ENCODE measurements at places on chromosomes 2 and 18.

GRCh38 chr2:223578846-223579245 is 23.3 kb downstream of the SCG2 start:
- DNase-seq = no peak

DNA sequence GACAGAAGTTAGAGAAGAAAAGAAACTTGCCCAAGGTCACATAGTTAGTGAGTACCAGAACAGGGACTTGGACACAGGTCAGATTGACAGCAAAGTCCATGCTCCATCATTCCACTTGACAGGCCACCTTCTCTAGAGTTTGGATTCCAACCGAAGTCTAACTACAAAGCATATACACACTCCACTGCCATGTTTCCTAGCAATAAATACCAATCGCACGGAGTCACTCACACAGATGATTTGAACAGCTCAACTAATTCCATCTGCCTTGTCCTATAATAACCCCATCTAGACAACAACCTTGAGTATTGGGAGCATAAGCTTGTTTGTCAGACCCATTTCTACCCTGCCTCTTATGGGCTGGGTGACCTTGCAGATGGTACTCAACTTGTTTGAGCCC is 334.6 kb upstream of the MGAT5 start:
- DNase-seq = no peak

- DNase-seq = no peak
These were observed 58.8 kb downstream of the GREB1L start for GRCh38 chr18:21300908-21301200.

GRCh38 chr2:54208364-54209240 is 47.4 kb downstream of the TSPYL6 start:
- DNase-seq = no peak

DNA sequence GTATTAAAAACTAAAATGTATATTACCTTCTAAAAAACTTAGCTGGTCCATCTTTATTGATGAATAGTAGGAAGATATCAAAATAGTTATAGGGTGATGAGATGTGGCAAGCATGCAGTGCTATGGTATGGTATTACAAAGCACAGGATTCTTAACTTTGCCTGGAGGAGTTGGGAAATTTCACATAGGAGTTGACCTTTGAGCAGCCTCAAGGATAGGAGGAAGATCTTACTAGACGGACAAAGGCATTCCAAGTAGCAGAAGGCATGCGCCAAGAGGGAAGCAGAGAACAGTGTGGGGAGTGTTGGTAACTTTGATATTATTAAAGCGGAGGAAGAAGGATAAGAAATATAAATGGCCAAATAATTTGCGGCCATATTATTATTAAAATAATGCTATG is 60.0 kb downstream of the TTC21B start:
- no peak for DNase-seq

DNA sequence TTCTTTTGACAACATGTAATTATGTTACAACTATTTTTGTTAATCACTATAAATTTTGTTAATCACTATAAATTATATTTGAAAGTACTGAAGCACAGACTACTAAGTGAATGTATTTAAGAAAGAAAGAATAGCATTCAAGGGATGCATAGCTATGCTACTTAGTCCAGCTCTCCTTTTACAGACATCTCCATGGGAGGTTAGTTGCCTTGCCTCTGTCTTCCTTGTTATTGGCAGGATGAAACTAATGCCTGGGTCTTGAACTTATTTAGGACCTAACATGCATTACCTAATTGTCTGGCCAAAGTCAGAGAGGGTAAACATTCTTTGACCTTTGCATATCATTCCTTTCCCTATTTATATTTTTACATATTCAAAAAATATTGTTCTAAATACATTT is 519.5 kb downstream of the NRXN1 start:
- DNase-seq = no peak

DNA sequence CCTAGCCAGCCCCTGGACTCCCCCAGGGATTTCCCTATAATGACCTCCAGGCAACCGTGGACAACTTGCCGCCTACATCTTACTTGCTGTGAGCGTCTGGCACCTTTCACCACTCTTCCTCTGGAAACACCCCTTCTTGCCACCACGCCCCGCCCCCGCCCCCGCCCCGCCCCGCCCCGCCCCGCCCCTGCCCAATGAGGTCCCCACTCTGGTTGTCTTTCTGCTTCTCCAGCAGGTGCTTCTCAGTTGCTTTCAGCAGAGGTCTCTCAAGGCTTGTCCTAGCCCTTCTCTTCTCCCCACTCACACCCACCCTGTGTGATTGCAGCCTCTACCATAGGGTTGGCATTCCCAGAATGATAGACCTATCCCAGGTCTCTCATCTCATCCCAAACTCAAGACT is 214.5 kb downstream of the EN1 start:
- no peak for DNase-seq

DNA sequence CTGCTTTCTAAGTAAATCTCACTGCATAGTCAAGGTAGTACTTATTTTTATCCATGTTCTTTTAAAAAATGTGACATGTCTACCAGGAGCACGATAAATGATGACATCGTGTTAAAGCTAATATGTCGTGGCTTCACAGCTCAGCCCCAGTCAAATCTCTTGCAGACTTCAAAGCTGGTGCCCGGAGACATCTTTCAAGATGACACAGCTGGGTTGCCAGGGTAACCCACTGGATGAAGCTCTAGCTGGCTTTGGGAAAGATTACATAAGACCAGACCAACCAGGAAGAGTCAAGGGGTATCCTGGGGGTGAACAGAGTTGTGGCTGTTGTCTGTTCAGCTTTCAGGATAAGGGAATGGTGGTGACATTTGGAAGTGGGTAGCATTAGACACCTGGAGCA is 67.8 kb downstream of the VSNL1 start:
- DNase-seq = no peak

DNA sequence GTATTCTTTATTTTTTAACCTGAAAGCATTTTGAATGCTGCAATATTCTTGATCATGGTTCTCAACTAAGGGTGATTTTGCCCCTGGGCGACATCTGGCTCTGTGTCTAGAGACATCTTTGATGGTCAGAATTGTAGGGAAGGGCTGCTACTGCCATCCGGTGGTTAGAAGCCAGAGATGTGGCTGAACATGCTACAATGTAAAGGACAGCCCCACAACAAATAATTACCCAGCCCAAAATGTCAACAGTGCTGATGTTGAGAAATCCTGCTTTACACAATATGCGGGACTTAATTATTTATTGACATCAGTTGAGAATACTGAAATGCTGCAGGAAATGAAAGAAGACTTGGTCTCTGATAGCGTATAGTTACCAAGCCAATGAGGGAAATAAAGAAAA is 37.5 kb upstream of the SERPINB2 start:
- no peak for DNase-seq

GRCh38 chr2:238727585-238728329 is 120.1 kb upstream of the TWIST2 start:
- no peak for DNase-seq

DNA sequence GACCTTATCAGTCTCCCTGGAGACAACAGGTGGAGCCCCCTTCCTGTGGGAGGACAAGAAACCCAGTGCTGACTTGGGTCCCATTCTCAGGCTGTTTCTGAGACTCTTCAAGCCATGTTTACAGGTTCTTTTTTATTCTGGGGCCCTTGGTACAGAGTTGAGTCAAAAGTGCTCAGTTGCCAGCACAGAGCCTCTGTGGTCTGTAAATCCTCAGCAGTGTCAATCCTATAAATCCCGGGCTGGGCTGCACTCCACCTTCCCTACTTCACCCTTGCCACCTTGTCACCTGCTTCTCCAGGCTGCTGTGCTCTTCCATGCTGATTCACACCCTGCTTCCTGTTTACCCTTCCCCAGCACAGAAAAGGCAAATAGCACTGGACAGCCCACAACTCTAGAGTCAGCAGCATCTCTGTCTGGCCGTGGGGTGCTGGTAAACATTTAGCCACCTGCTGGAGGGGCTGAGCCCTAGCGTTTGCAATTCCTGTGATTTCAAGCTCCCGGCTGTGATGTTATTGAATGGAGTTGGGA is 74.7 kb downstream of the TNFRSF11A start:
- no peak for DNase-seq

DNA sequence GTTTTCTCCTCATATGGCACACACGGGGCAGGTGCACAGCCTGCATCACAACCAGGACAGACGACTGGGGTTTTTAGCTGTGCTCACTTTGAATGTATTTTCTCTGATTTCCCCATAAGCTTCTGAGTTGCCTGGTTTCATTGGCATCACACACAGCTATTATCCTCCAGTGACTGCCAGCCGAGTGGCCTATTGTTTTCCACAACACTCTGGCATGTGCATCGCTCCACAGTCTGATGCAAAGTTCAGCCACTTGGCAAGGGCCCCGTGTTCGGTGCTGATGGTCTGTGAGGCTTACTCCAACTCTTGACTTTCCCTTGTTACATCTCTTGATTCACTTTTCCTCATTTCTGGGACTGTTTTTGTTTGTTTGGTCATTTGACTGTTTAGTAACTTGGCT is 593.1 kb downstream of the CBLN2 start:
- no peak for DNase-seq

DNA sequence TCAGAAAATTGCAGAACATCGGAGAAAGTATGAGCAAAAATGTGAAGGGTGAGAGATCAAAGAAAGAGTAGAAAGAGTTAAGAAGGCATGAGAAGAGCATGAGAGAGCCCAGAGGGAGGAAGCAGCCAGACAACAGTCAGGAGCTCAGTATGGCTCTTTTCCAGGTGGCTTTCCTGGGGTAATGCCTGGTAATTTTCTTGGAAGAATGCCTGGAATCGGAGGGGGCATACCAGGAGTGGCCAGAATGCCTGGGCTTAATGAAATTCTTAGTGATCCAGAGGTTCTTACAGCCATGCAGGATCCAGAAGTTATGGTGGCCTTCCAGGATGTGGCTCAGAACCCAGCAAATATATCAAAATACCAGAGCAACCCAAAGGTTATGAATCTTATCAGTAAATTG is 271.8 kb upstream of the TFPI start:
- no peak for DNase-seq

DNA sequence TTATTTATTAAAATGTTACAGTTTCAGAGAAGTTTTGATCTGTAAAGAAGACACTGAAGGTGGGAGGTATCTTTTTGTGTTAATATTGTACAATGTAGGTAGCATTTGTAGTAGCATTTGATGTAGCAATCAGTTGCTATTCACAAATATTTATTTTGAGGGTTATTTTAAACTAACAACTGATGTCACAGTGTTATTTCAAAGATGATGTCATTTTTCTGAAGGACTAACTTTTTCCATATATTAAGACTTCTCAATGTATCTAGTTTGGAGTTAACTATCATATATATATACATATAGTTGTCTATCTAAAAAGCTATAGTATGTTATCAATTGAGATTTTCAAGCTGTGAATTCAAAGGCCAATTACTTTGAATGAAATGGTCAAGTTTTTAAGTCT is 1003.3 kb downstream of the DSC3 start:
- DNase-seq = no peak

DNA sequence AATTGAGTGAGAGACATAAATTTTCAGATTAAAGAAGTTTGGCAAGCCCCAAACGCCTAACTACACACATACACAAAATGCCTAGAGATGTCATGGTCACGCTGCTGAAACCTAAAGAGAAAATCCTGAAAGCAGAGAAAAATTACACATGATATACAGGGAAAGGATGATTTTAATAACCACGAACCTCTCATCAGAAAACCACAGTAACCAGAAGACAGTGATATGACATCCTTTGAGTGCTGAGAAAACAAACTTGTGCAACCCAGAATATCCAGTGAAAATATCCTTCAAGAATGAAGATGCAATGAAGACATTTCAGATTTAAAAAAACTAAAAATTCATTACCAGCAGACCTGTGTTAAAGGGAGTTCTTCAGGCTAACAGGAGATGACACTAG is 122.4 kb upstream of the LMAN1 start:
- no peak for DNase-seq

GRCh38 chr2:197089655-197090054 is 163.1 kb upstream of the PGAP1 start:
- no peak for DNase-seq

All from amygdala (tissue), 56 donors.